ENCODE measurements at places on chromosomes 2 and 18.

DNA sequence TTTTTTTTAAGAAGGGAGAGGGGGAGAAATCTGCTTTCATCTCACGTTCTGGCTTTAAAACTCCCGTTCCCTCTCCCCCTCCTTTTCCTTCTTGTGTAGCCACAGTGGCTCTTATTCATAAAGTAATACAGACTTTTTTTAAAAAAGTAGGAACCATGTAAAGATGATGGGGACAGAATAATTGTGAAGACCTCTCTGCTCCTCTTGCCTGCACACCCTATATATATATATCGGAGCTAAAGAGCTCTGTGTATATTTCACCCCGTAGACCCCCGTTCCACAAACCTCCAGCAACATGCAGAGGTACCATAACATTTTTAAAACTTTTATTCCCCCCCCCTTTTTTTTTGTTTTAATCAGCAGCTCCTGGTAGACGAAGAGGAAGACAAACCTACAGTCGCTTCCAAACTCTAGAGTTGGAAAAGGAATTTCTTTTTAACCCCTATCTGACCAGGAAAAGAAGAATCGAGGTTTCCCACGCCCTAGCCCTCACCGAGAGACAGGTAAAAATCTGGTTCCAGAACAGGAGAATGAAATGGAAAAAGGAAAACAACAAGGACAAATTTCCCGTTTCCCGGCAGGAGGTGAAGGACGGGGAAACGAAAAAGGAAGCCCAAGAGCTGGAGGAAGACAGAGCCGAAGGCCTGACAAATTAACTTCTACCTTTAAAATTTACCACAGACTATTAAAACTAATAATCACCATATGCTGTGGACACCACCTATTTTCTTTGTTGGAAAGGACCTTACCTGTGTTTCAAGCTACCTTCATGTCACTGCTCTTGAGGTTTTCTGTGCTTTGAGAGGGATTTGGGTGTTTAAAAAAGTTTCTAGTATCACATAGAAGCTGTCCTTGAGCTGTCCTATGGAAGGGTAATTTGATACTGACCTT, 1.7 kb downstream of the HOXD8 start:
- no peak for DNase-seq

GRCh38 chr2:56008661-56009431, 85.3 kb upstream of the EFEMP1 start:
- DNase-seq = peak; percentile 83

- no peak for DNase-seq
These were observed 211.0 kb downstream of the MCFD2 start for GRCh38 chr2:46704593-46704992.

DNA sequence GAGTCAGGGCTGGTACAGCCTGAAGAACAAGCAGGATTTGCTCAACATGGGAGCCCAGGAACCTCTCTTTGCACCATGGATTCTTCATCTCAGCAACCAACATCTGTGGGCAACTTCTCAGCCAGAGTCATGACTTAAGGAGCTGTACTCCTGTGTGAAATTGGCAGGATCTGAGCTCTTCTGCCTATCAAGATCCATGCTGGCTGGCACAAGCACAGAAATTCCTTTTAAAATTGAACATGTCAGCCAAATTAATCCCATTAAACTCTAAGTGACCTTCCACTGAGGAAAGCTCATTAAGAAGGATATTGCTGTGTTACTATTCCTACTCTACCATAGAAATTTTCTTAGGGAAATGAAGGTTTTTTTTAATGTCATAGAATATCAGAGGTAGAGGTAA, 110.5 kb upstream of the SCG2 start:
- DNase-seq = no peak

- no peak for DNase-seq
These were observed 45.7 kb downstream of the ARL5A start for GRCh38 chr2:151782378-151783132.

DNA sequence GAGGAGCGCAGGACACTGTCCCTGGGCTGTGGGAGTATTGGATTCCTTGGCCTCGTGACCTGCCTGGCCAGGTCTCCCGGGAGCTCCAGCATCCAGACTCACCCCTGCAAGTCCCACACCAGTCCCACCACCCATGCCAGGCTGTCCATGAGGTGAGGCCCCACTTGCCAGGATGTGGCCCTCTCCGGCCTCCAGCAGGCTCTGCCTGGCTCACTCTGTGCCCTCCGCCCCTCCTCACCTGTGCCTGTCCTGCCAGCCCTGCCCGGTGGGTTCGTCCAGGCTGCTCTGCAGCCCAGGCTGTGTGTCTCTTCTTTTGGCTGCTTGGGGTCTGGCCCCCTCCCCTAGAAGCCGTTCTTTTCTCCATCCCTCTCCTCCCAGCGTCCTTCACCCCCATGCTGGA, 436.8 kb upstream of the MYT1L start:
- no peak for DNase-seq

DNA sequence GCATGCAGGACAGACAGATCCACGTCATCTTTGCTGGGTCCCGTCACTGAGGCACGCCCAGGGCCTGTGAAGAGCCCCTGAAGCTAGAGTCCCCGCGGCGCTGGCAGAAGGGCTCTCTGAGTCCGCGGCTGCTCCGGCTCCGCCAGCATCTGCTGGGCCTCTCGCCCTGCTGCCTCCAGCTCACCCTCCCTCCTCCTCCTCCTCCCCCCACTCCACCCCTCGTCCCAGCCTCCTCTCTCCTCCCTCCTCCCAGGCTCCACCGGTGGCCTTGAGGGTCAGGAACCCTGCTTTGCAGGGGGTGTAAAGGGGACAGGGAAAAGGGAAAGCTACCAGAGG, at the start of gene TNS1:
Gene TNS1, minus strand, starts transcription at position 151 of the 336 bp plus-strand sequence. Its CDS starts 123 bp downstream, at position 28.
- DNase-seq = no peak

Data from NCI-H774 (cell line).